ENCODE measurements at places on chromosomes 12 and 14. TPM values are rescaled to one million over a fixed set of nuclear protein-coding genes. Genes with fewer than 3 reads are reported as not detected.

- H3K36me3 ChIP-seq = no peaks in the 10 kb centered on the region
- H3K4me1 ChIP-seq = no peaks in the 10 kb centered on the region
- no peak overlapping the region for H3K27ac ChIP-seq
- H3K4me3 ChIP-seq = no peak overlapping the region
These were observed 25.9 kb upstream of the BMP4 start for GRCh38 chr14:53982546-53982945.

DNA sequence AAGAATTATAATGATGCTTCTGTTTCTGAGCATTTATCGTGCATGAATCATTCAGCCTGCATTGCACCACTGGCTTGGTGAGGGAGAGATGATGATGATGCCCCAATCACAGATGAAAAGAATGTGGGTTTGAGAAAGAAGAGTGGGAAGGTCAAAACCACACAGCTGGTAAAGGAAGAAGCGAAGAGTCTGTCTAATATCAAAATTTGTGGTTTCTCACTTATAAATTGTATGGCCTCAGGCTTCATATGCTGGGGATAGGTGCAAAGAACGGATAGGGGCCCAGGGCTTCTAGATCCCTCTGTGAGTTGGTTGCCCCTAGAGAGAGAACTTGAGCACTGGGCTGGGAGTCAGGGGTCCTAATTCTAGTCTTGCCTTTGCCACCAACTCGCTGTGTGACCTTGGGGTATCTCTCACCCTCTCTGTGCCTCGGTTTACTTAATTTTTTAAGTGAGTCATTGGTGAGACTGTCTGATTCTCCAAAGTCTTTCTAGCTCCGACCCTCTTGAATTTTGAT lies 2.2 kb downstream of the OASL start:
- H3K36me3 ChIP-seq = peaks cover 26% of the 10 kb centered on the region
- H3K4me1 ChIP-seq = peaks cover 68% of the 10 kb centered on the region
- no peak for DNase-seq
- peaks cover 5% of the 10 kb centered on the region for H3K27me3 ChIP-seq

DNA sequence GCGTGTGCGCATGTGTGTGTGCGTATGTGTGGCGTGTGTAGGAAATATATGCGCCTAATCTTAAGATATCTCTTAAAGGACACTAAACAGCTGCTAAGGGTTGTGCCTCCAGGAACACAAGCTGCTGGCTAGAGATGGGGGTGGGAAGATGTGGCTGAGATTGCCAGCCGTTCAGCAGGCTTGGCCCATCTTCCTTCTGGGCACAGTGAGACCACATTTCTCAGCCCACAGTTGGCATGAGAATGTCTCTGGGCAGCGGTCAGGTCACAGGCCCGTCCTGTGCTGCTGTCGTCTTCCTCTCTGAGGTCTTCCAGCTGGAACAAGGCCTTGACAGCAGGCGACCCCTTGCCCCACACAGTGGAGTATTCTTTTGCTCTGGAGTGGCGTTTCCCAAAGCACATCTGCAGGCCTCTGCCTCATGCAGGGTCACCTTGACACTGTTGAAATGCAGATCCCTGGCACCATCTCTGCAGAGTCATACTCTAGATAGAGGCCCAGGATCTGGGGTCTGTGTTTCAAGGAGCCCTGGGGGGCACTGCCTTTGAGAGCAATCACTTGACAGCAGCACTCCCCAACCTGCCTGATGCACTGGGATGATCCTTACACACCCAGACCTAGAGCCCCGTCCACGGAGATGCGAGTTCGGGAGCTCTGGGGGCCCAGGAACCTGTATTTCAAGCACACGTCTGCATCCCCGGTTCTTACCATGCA lies 335.5 kb upstream of the SFSWAP start:
- no peak overlapping the region for H3K27ac ChIP-seq
- no peaks in the 10 kb centered on the region for H3K4me1 ChIP-seq
- DNase-seq = no peak

GRCh38 chr14:33120341-33120740 lies 181.7 kb downstream of the NPAS3 start:
- no peak overlapping the region for H3K27ac ChIP-seq
- DNase-seq = no peak
- H3K27me3 ChIP-seq = no peaks in the 10 kb centered on the region
- no peaks in the 10 kb centered on the region for H3K36me3 ChIP-seq
- no peak overlapping the region for H3K4me3 ChIP-seq

DNA sequence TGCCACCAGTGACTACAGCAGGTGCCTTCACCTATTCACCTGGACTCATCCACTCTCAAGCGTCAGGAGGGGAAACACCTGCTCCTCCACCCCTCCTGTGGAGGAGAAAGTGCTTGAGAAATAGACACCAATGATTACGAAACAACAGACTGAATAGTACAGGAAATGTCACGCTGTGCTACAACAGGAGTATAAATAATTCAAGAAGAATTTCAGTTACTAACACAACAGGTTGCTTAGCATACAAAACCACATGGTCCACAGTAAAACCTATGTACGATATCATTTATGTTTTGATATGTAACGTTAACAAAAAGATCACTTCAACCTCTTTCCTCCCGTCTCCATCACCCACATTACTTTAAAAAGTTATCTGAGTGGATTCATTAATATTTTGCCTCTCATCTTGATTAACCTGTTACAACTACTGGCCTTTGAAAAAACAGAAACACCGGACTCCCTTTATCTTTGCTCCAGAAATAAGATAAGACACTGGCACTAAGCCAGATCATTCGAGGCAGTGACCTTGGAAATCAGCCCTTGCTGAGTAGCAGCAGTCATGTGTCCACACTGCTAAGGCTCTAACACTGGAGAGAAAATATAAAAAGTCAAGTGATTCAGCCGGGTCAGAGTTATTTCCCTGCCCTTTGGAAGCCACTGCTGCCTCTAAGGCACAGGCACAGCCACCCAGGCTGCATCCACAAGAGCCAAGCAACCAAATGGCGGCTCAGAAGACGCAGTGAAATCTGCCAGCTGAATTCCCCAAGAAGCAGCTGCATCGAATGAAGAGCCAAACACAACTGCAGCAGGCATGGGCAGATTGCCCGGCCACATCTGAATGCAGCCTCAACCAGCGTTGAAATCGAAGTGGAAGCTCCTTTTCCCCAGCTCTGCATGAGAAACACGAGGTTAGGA lies 40.9 kb downstream of the NT5DC3 start:
- no peak overlapping the region for H3K27ac ChIP-seq
- H3K27me3 ChIP-seq = no peaks in the 10 kb centered on the region
- peaks cover 2% of the 10 kb centered on the region for H3K36me3 ChIP-seq
- H3K4me3 ChIP-seq = no peak overlapping the region

DNA sequence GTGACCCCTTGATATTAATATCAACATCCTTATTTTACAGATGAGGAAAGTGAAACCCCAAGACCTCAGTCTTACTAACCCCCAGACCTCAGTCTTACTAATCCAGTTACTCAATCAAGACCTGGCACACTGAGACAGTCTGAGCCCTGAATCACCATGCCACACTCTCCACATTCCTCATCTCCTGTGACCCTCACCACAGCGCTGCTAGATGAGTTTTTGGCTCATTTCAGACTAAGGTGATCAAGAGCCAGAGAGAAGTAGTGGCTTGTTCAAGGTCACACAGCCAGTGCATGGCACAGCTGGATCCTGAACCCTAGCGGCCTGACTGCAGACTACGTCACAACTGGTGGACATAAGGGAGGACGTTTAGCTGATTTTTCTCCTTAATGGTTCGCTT lies 579.2 kb downstream of the BCL11B start:
- DNase-seq = no peak
- H3K4me1 ChIP-seq = no peaks in the 10 kb centered on the region
- no peak overlapping the region for H3K27ac ChIP-seq

DNA sequence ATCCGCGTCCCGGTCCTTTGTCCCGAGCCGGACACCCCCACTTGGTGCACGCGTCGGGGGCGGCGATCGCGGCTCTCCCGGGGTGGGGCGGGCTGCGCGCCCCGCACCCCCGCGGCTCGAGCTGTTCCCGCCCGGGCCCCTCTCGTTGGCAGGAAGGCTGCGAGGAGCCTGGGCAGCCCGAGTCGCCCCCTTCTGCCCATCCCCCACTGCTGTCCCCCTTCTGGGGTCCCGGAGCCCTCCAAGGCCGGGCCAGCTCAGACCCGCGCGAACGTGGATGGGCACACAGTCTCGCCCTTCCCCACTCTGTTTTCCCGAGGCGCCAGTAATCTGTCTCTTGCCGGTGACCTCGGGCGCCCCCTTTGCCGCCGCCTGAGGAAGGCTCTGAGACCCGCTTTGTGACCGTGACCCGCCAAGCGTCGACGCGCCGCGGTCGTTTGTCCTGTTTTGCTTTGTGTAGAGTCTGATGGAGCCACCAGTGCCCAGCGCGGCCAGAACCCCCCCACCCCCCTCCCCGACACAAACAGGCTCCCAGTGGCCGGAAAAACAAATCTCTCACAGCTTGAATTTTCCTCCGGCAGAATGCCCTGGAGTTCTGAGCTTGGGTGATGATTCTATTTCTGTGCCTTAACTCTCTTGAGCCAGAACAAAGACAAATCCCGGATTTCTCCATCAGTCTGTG lies 610 bp downstream of the C14orf132 start:
- DNase-seq = no peak
- H3K4me3 ChIP-seq = peak overlapping the region; percentile 69
- H3K27ac ChIP-seq = no peak overlapping the region
- H3K27me3 ChIP-seq = peaks cover 49% of the 10 kb centered on the region
- no peaks in the 10 kb centered on the region for H3K36me3 ChIP-seq

- H3K27me3 ChIP-seq = no peaks in the 10 kb centered on the region
- H3K36me3 ChIP-seq = no peaks in the 10 kb centered on the region
- no peak overlapping the region for H3K4me3 ChIP-seq
- DNase-seq = no peak
These were observed 44.4 kb downstream of the SRRM4 start for GRCh38 chr12:119025786-119026185.

The BICDL1 gene
- 140 TPM for total RNA-seq

The MYO1A gene
- total RNA-seq = 2.6 TPM

The HPD gene
- total RNA-seq = not detected

The CCDC198 gene
- not detected for total RNA-seq
